ENCODE measurements at places on chromosomes 11 and 22.

- no peak for DNase-seq
These were observed 3.6 kb upstream of the MB start for GRCh38 chr22:35620624-35621251.

- DNase-seq = peak; percentile 48
These were observed 44.2 kb downstream of the CCDC81 start for GRCh38 chr11:86418917-86419316.

- no peak for DNase-seq
These were observed 36.0 kb downstream of the MADD start for GRCh38 chr11:47305734-47306483.

DNA sequence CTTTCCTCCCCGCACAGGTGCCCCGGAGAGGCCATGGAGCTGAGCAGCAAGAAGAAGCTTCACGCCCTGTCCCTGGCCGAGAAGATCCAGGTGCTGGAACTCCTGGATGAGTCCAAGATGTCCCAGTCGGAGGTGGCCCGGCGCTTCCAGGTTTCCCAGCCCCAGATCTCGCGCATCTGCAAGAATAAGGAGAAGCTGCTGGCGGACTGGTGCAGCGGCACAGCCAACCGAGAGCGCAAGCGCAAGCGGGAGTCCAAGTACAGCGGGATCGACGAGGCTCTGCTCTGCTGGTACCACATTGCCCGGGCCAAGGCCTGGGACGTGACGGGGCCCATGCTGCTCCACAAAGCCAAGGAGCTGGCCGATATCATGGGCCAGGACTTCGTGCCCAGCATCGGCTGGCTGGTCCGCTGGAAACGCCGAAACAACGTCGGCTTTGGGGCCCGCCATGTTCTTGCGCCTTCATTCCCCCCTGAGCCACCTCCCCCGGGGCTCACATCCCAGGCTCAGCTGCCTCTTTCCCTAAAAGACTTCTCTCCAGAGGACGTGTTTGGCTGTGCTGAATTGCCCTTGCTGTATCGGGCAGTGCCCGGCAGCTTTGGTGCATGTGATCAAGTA, 1.3 kb downstream of the TIGD3 start:
- DNase-seq = no peak

DNA sequence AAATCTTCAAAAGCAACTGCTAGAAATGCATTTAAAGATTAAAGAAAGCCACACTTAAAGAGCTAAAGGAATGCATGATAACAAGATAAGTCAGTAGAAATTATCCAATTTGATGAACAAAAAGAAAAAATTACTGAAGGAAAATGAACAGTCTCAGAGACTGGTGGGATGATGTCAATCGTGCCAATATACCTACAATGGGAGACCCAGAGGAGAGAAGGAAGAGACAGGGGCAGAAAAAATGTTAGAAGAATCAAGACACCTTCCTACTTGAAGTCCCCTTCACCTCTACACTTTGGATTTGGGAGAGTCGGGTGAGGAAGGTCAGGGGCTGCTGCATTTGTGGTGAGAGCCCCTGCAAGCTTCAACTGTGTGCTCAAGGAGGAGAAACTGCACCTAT, 216.3 kb downstream of the BUD13 start:
- DNase-seq = no peak

DNA sequence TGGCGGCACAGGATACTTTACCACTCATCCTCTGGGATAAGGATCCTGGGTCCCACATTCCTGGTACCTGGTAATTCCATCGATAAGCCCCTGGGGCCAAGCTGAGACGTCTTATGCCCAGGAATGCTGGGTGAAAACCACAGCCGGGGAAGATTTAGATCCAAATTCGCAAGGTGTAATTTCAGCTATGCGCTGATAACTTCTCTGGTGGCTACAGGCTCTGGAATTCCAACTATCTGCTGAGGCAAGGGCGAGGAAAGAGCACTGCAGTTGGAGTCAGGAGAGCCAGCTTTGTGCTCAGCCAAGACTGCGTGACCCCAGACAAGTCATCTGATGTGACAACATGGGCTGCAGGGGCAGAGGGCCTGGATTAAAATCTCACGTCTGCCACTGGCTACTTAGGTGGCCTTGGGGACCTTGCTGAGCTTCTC, 9.9 kb upstream of the MYEOV start:
- DNase-seq = no peak

- DNase-seq = no peak
These were observed 59.9 kb downstream of the FAT3 start for GRCh38 chr11:92284558-92284957.

GRCh38 chr11:70663815-70664214, 265.5 kb downstream of the CTTN start:
- DNase-seq = no peak

DNA sequence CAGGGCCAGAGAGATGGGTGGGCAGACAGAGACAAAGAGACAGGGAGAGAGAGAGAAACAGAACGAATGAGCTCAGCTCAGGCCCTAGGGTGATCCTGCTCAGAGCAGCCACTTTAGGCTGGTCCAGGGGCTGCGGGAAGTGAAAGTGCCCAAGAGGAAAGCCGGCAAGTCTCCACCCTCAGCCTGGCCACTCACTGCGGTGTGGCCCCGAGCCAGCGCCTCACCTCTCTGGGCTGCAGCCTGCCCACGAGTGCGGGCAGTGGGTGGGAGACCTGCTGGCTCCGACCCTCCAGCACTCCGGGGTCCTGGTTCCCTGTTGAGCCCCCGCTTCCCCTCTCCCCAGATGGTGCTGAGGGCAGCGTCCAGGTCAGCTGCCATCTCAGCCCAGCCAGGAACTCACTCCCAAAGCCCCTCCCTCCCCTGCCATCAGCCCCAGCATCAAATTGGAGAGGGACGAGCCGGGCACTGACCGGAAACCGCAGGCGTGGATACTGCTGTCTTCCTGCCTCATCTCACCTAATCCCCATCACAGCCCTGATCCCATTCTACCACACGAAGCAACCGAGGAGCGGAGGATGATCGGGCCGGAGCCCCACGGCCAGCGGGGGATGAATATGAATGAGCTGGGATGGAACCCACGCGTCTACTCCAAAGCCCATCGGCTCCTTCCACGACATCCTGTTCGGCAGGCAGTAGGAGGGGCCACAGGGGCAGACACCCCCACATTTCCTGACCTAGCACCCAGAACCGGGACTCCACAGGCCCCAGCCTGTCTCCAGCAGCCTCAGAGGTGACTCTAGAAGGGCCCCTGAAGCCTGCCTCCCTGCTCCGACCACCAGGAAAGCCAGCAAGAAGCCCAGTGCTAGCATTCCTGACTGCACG, 16.9 kb downstream of the ELFN2 start:
- DNase-seq = no peak

DNA sequence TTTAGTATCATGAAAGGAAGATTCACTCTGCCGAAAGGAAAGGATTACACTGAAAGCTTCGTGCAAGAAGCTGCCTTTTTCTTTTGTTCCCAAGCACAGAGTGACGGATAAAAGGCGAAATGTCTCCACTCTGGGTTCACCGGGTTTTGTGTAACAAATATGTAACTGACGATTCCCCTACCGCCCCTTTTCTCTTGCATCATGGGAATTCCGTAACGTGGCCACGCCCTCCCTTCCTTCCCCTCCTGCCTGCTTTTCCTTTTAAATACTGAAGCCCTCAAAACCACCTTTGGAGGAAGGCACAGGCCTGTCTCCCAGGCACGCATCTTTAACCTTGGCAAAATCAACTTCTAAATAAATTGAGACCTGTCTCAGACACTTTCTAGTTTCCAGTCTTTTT, 16.4 kb upstream of the TESMIN start:
- DNase-seq = no peak

GRCh38 chr22:29693161-29693560, 26.6 kb upstream of the CABP7 start:
- no peak for DNase-seq

DNA sequence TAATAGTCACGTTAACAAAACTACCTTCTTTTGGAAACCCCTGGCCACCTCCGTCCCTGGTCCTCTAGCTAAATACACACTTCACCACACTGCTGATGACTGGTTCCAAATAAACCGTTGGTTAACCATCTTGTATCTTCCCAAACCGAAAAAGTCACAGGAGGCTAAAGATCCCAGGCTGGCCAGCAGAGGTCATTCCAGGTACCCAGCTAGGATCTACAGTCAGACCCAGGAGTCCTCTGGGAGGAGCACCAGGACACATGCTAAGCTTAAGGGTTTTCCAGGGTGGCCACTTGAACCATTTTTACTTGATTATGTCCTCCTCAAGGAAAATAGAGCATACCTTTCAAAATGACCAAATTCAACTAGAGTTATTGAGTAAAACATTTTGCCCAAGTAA, 103.2 kb downstream of the ETS1 start:
- DNase-seq = no peak

DNA sequence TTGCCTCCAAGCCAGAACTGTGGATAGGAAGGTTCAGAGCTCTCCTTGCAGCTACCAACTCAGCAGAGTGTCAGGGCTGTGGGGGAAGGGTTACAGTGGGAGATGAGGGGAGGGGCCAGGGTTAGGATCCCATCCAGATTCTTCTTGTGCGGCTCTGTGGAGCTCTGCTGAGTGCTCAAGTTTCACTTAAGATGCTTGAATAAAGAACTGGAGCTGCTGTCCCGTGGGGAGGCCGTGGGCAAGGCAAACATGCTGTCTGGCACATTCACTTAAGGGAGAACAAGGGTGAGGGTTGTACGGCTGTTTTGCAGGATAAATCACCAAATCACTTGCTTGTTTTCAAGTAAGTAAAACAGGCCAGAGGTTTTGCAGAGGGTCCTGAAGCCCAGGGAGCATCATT, 197.1 kb downstream of the FAM76B start:
- DNase-seq = no peak

DNA sequence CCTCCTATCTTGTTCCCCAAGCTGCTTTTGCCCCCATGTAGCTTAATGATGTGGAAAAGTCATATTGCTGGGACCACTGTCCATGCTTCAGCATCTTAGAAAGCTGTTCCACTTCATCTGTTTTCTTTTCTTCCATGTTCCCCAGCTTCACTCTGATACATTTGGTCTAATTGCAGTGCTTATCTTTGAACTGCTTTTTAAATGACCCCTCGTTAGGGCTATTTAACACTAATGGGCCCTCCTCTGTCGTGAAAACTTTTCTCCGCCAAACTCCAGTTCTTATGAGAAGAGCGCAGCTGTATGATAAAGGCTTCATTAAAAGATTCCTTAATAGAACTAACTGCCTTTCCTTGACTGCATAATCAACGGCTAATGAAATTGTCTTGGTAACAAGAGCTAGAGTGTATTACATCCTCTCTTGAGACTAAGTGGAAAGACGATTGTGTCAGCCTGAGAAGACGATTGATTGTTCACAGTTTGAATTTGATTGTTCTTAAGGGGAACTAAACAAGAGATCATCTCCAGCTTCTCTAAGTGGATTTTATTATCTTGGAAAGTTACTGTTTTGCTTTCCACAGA, 165.0 kb upstream of the MTNR1B start:
- no peak for DNase-seq

- no peak for DNase-seq
These were observed 39.9 kb downstream of the MAML2 start for GRCh38 chr11:96303064-96303463.

DNA sequence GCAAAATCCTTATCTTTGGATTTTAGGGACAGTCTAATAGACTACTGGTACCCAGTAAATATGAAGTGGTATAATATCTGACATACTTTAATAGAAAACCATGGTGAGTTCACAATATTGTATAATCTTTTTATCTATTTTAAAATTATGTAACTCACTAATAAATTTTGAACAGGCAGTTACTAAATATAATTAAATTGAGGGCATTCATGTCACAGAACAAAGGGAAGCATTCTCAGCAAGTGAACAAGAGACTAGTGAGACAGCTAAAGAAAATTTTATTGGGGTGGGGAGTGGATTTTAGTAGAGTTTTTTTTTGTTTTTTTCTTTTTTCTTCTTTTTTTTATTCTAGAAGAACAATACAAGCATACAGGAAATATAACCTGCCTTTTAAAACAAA, 55.0 kb downstream of the DNAJC24 start:
- DNase-seq = no peak

- peak; percentile 76 for DNase-seq
These were observed 37.0 kb upstream of the DNAJB7 start for GRCh38 chr22:40898850-40899357.

DNA sequence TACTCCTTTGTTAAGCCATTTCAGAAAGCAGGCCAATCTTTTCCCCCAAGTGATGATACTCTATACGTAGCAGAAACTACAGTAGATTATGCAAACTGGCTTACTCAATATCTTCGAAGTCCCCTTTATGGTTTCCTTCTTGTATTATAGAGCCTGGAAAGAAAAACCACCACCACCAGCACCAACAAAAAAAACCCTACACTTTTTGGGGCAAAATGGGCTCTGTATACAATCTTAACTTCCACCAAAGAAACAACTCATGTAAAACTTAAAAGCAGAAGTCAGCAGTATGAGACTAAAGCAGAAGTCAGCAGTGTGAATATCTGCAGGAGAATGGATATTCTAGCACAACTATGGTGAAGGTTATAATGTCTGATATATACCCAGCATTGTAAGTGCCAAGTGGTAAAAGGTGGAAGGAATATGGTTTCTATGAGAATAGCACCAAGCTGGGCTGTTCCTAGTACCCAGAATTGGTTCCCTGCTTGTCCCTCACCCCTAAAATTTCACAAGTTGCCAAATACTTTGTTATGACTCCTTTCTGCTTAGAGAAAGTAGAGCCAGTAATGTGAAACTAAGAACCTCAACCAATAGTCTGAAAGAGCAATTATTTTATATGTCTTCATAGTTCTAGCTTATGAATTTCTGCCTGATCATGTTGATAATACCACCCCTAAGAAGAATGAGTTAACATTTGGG, 252.1 kb downstream of the SBF2 start:
- no peak for DNase-seq

DNA sequence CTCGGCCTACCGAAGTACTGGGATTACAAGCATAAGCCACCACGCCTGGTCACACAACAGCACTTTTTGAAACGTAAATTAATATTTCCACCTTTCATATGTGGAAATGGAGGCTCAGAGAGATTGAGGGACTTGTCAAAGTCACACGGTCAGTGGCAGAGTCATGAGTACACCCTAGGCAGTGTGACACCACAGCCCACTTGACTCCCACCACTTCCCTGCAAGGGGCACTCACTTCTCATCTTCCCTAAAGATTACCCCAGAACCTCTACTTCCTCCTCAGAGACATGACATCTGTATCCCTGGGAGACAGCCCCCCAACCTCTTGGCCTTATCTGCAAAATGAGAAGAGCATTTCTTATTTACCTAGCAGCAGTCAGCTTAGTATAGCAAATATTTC, 16.5 kb upstream of the MYOD1 start:
- no peak for DNase-seq

DNA sequence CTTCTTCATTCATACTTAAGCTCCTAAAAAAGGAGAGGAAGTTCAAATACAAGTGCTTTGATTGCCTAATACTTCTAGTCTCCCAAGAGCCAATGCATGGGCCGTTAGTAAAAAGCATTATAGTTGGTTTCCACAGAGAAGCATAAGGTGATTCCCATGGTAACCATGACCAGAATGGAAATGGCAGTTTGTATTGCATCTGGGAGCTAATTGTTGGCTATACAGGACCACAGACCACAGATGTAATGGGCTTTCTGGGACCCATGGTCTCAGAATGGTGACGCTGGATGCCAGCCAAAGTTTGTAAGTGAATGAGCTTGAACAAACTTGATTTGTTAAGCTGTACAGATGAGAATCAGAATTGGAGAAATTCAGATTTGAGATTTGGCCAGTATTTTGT, 333.9 kb upstream of the C11orf87 start:
- no peak for DNase-seq

GRCh38 chr11:116701297-116701801, 71.4 kb downstream of the BUD13 start:
- DNase-seq = no peak

GRCh38 chr11:43947003-43947500, 4.6 kb downstream of the C11orf96 start:
- no peak for DNase-seq
